ENCODE measurements at places on chromosomes 13 and 19.

DNA sequence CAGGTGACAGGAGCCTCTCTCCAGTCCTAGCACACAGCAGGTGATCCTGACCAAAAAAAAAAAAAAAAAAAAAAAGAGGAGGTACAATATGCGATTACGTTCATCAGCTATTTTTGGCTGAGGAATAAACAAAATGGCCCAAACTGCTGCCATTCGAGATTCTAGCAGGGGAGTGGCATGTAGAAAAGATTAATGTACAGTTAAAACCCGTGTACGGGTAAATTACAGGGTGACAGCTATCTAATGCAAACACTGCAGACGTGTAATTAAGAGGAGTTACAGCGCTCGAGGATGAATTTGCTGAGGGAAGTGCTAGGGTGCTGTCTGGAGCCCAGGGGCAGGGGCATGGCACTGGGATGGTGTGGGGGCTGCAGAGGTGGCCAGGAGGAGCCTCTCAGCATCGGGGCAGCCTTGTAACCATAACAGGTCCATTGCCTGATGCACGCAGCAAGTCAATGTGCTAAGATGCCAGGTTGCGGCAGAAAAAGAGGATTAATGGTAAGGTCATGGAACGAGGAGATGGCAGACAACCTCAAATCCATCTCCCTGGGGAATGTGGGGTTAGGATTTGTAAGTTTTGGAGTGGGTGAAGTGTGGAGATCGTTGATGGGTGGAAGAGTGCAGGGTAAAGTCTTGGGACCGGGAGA, 17.4 kb downstream of the CHST8 start:
- DNase-seq, result no peak

- DNase-seq, result no peak
These were observed 9.6 kb downstream of the TINCR start for GRCh38 chr19:5558101-5558621.

GRCh38 chr19:33398361-33399060, 25.0 kb downstream of the CEBPG start:
- no peak for DNase-seq

DNA sequence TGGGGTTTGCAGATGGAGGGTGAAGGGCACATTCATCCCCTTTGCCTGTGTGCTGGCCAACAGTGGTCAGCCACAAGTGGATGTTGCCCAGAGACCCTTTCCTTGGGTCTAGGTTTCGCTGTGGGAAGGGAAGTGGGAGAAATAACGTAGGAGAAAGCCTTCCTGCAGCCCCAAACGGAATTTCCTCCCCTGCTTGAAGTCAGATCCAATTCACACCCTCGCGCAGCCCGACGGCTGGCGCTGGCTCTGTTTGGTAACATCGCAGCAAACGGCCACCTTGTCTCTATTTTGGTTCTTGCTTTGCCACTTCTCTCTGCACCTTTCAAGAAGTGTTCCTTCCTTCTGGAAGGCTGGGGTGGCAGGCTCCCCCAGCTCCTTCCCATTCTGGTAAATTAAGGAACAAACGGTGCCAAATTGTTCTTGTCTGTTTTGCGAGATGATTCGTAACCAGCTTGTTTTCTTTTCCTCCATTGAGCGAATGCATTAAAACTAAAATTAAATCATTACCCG, 45.4 kb downstream of the CHST8 start:
- DNase-seq, result no peak

GRCh38 chr13:40613914-40614313, 52.5 kb downstream of the FOXO1 start:
- no peak for DNase-seq

DNA sequence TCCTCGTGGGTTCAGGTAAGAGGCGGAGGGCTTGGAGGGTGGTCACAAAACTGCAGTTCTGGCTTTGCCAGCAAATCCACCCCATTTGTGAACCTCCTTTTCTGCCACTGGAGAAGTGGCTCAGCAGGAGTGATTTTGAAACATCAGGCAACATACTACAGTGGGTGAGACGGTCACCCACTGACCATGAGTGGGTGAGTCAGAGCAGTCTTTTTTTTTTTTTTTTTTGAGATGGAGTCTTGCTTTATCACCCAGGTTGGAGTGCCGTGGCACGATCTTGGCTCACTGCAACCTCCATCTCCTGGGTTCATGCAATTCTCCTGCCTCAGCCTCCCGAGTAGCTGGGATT, 3.0 kb downstream of the TOMM40 start:
- DNase-seq, result no peak

DNA sequence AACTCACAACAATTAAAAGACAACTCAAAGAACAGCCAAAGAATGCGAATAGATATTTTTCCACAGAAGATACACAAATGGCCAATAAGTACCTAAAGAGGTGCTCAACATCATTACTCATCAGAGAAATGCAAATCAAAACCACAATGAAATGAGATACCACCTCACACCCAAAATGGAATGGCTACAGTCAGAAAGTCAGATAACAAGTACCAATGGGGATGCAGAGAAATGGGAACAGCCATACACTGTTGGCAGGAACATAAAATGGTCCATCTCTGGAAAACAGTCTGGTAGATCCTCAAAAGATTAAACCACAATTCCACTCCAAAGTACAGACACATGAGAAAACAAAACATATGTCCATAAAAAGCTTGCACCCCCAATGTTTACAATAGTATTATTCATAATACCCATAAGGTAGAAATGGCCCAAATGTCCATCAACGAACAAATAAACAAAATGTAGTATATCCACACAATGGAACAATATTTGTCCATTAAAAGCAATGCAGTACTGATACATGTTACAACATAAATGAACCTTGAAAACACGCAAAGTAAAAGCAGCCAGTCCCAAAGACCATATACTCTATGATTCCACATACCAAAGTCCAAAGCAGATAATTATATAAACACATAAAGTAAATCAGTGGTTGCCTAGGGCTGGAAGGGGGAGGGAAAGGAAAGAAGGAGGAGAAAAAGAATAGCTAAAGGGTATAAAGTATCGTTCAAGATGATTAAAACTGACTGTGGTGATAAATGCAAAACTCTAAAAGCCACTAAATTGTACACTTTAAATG, 19.6 kb downstream of the USP12 start:
- no peak for DNase-seq

GRCh38 chr13:58207501-58207900, 576.0 kb downstream of the PCDH17 start:
- no peak for DNase-seq

DNA sequence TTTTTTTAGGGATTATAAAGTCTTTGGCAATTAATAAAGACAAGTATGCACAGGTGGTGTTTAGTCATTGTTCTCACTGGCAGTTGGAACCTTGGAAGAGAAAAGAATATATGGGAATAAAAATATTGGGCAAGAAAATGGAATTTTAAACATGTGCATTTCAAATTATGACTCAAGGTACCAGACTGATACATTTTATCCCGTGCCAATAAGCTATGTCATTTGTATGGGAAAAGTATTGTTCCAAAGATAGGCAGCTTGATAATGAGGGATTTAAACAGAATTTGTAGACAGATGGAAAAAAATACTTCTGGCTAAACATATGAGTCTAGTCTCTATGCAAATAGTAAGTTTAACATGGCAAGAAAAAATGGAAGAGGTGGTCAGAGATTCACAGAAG, 169.5 kb upstream of the UFM1 start:
- no peak for DNase-seq

GRCh38 chr13:33236021-33236420, 49.5 kb downstream of the STARD13 start:
- DNase-seq, result no peak

DNA sequence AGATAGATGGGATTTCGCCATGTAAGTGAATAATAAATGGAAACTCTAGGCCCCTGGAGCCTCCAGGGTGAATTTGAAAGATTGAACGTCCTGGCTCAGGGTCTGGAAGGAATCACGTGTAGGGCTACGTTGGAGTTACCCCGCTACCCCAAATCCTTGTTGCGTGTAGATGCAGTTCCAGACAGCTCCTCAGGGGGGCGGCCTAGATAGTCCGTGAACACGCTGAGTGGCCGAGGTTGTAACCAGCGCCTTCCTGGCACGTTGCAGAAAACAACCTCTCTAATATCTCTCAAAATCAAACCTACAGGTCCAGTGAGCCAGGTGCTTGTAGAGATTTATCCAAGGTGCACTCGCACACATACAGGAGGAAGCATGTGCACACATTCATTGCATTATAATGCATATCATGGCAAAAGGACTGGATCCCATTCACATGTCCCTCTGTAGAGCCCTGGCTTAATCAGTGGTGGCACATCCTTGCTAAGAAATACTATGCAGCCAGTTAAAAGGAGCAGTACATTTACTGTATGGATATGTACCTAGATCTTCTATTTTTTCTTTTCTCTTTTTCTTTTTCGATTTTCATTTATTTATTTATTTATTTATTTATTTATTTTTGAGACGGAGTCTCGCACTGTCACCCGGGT, 2.5 kb upstream of the KEAP1 start:
- peak; percentile 75 for DNase-seq

DNA sequence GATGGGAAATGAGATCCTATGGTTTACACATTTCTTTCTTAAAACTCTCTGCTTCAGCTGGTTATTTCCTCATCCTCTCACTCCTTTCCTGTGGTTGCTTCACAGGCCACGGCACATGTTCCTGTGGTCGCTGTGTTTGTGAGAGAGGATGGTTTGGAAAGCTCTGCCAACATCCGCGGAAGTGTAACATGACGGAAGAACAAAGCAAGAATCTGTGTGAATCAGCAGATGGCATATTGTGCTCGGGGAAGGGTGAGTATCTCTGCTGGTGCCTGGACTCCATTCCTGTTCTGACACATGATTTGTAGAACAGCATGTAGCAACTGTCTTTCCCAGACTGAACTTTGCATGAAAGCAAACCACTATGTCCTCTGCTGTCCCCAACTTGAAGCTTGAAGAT, 254.2 kb downstream of the ITGBL1 start:
- no peak for DNase-seq

DNA sequence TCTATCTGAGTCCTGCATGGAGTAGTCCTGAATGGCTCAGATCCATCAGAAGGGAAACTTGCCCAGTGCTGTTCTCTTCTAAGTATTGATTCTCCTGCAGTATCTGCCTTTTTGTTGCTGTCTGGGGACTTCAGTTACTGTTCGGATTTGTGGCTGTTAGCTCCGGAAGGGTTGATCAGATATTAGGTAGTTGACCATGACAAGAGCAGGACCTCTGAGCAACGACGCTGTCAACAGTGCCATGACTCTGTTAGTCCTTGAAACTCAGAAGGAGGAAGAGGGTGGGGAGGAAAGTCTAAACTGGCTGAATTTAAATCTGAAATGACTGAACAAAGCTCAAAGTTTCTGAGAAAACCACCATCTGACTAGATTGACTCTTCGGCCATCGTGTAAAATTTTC, 42.2 kb downstream of the CCNE1 start:
- DNase-seq, result no peak

GRCh38 chr19:39834287-39834841, 402 bp upstream of the DYRK1B start:
- DNase-seq, result no peak

GRCh38 chr19:51572410-51572809, 1.3 kb downstream of the ZNF175 start:
- no peak for DNase-seq

DNA sequence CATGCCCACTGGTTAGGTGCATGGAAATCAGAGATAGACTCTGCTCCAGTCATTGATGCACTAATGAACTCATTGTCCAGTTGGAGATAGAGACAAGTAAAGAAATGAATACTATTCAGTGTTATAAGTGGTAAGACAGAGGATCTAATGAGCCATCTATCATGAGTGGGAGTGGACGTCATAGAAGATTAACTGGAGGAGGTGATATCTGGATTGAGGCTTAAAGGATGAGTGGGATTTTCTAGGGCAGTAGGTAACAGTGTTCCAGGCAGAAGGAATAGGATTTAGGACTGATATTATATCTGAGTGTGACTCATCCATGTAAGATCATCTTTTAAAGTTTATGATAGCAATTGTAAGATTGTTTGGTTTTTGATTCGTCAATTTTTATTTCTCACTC, 152.2 kb upstream of the CSNK1A1L start:
- no peak for DNase-seq

GRCh38 chr19:12956446-12957388, at the start of gene GADD45GIP1:
Gene GADD45GIP1, minus strand, starts transcription at chr19:12957223. Its CDS starts 11 bp downstream, at chr19:12957212.
- DNase-seq, result peak; percentile 79

DNA sequence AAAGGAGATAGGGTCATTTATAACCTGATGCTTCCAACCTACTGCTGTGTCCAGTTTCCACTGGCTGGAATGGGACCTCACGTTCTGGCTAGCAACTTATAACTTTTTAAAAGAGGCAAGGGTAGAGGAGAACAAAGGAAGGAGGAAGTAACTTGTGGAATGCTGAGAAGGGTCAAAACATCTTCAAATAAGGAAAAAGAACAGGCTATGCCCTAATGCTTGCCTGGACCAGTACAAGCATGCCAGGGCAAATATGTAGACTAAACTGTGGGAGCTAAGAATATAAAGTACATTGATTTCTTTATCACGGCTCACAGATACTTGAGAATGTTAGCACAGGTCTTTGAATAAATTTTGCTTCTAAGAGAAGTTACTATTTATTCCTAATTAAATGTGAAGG, 1.5 kb upstream of the ZNF561 start:
- DNase-seq, result no peak

DNA sequence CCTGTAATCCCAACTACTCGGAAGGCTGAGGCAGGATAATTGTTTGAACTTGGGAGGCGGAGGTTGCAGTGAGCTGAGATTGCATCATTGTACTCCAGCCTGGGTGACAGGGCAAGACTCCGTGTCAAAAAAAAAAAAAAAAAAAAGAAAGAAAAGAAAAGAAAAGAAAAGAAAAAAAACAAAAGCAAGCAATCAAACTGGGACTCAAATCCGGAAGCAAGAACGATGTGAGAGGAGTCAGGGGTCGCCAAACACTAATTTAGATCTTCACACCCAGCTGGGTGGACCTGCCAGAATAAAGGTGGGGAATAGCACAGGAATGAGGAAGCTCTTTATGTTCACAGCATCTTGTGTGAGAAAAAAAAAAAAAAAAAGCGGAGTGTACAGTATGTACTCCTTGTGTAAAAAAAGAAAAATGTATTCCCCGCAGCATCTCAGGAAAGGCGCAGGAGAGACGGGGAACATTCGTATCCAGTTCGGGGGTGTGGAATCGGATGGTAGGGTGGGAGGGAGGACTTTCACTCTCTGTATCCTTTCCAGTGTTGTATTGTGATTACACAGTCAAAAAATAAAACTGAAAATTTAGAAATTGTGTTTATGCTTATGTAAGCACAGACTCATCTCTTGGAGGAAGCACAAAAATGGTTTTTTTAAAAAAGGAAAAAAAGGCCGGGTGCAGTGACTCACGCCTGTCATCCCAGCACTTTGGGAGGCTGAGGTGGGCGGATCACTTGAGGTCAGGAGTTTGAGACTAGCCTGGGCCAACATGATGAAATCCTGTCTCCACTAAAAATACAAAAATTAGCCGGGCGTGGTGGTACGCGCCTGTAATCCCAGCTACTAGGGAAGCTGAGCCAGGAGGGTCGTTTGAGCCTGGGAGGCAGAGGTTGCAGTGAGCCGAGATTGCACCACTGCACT, 7.6 kb downstream of the DNAJB1 start:
- DNase-seq, result no peak

DNA sequence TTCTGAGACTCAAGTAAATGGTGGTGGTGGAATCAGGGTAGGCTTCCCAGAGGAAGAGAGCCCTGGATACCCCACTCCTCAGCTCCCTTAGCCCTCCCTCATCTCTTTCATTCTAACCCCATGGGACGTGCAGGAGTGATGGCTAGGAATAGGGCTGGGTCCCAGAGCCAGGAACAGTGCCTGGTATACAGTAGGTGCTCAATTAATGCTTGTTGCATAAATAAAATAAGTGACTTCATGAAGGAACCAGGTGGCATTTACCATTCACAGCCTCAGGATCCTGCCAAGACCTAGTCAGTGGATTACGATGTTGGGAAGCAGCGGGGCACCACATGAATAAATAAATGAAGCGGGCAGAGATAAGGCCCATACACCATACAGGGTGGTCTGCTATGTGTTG, 3.9 kb downstream of the UNC13A start:
- no peak for DNase-seq

GRCh38 chr13:111630406-111630805, 310.0 kb downstream of the TEX29 start:
- no peak for DNase-seq

All from activated T-helper 1 cell treated with anti-CD3 and anti-CD28 coated beads, Interleukin-12 subunit alpha, Interleukin-12 subunit beta, Interleukin-2, Interleukin-4 antibody, amounts not matched to agents 30 ng/mL and 10 ng/mL and 1 ng/mL, durations not matched to agents 14 hours and 24 hours and 36 hours (primary cell).